ENCODE measurements at places on chromosomes 5 and 9.

DNA sequence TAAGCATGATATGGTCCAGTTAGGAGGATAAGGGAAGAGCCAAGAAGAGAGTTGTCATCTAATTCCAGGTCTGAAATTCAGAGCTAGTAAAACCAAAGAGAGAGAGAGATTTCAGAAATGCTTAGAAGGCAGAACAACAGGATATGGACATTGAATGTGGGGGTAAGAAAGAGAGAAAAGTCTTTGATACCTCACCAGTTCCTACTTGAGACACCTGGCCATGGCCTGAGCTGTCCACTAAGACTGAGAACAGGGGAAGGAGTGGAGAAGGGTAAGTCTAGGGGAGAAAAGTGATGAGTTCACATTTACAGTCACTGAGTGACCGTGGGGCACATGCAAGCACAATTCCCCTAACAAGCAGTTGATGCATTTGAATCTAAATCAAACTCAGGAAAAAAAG lies 35.5 kb downstream of the TIMD4 start:
- DNase-seq: no peak

DNA sequence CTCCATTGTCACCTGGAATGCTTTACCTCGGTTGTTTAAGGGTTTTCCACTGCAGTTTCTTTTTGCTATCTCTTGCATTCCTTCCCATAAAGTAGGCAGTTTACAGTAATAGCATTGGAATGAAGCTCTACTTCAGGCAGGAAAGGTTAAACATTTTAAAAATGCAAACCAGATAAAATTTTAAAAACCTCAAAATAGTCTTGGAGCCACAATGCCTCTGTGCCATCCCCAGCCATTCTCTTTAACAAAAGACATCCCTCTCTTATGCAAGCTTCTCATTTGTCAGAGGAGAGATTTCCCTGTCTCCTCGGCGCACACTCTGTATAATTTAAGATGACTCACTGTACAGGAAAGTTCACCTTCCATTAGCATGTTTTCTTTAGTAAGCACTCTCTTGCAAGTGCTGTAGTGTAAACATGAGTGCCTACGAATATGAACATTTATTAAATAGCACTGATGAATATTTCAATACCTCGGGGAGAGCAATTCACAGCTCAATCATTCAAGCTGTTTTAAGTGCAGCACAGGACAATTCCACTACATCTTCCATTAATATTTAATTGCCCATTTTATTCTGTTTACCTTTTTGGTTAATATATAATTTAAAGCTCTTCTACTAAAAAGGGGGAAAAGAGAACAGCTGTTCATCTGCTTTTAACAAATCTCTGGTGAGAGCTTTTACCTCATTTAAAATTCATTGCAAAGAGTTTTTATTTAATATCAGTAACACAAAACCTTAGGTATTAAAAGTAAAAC lies 343.6 kb downstream of the SPATA31D1 start:
- no peak for DNase-seq

GRCh38 chr9:126376311-126377175 lies 49.9 kb downstream of the MVB12B start:
- no peak for DNase-seq

- no peak for DNase-seq
These were observed 305.4 kb upstream of the MSX2 start for GRCh38 chr5:174418809-174419539.

- no peak for DNase-seq
These were observed 1166.2 kb downstream of the MAT2B start for GRCh38 chr5:164671640-164672039.
